ENCODE measurements at places on chromosomes 6 and 20.
A peak's percentile ranks its signal among the peaks of the same experiment; 100 is the strongest.

GRCh38 chr6:109240370-109241084 lies 141.7 kb downstream of the CD164 start:
- DNase-seq, result no peak

GRCh38 chr6:3624250-3625136 lies 127.0 kb downstream of the PXDC1 start:
- no peak for DNase-seq

- DNase-seq, result no peak
Measured at GRCh38 chr20:61668065-61668650, 397.5 kb downstream of the TAF4 start.

DNA sequence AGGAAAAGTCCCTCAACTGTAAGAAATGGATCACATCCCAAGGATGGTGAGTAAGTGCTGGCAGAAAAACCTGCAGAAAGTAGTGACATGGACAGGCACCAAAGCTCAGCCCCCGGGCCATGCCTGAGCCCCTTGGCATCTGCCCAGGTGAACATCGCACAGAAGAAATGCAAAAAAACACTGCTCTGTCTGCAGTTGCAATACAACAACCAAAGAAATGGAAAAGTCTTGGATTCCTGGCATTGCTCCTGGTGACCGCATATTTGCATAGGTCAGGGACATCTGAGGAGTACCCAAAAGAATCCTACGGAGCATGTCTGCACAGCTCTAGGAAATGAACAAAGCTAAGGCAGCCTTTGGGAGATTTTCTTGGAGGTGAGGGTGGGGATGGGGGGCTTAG lies 63.1 kb upstream of the PTPRT start:
- no peak for DNase-seq

GRCh38 chr20:30506100-30506499 lies 751.4 kb upstream of the DEFB115 start:
- DNase-seq, result no peak

GRCh38 chr20:62744741-62745191 lies 36.1 kb downstream of the NTSR1 start:
- DNase-seq, result no peak

DNA sequence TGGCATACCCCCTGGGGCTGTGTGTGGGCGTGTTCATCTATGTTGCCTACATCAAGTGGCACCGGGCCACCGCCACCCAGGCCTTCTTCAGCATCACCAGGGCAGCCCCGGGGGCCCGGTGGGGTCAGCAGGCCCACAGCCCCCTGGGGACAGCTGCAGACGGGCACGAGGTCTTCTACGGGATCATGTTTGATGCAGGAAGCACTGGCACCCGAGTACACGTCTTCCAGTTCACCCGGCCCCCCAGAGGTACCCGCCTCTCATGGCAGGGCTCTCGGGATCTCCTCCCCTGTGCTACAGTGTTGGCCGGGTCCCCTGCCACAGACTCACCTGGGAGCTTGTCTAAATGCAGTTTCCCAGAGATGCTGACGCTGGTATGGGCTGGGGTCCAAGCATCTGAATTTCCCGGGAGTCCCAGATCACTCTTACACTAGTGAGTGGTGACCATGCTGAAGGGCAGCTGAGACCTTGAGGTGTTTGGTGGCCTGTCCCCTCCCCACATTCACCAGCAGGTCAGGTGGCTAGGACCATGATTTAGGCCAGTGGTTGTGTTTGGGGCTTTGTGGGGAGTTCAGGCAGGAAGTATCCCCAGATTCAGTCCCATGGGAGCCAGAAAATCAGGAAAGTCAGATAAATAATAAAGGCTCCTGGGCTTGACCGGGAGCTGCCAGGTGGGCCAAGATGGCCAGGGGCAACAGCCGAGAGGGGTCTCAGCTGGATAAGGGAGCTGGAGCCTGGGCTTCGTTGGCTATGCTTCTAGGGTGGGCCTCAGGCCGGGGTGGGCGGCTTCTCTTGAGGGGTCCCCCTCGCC lies 11.8 kb downstream of the ENTPD6 start:
- DNase-seq, result no peak

DNA sequence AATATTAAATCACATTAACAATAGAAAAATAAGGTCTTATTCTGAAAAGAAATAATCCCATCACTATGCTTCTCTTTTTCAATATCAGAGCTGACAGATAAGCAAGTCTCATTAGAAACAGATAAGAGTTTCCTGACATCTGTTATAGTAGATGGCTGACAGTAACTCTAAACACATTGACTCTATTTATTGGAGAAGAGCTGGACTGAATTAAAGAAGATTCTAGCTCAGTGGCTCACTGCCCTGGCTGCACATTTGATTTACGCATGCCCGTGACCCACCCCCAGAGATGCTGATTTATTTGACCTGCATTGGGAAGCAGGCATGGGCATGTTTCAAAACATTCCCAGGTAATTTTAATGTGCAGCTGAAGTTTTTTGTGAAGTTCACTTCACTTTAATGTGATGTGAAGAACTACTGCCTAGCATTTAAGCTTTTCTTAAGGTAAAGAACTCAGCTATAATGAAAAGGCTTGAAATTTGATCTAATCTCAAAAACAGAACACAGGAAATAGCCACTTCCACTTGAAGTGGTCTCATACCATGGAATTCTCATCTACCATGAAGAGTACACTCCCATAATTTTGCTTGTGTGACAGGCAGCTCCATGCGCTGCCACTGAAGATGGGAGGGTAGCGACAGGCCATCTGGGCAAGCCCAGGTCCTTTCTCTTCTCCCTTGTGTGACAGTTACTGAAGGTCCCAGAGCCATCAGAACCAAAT lies 162.3 kb downstream of the TPBG start:
- DNase-seq, result no peak

DNA sequence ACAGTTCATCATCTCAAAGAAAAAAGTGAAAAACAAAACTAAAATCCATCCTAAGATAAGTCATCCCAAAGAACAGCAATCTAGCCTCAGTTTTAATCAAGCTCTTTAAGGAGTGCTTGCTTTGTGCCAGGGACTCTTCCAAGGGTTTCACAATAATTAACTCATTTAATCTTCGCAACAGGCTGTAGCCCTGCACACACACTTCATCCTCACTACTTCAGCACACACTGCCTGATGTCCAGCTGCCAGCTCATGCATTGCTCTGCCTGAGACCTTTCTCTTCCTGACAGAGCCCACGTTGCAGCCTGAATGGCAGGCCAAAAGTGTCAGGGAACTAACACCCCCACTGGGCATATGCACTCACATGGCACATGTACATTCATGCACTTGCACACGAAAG lies 21.2 kb upstream of the PTPRT start:
- DNase-seq, result no peak

DNA sequence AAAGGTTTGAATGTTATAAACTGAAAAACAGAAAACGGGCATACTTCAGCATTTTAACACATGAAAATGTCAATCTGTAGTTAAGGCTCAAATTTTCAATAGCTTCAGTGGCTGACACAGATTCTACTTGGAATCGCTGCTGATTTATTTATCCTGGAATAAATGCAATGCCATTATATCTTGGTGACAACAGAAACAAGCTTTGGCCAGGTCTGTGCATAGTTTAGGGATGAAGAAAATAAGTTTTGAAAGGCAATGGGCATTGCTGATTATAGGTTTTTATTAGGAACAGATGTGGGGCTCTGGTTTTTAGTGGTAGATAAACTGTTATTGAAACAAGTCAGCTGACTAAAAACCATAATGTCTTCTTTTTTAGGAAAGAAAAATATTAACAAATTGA lies 96.8 kb upstream of the SOX4 start:
- no peak for DNase-seq

- no peak for DNase-seq
Measured at GRCh38 chr20:48926821-48927220, 5.3 kb downstream of the ARFGEF2 start.

- no peak for DNase-seq
Measured at GRCh38 chr20:62646851-62647520, 4.7 kb downstream of the SLCO4A1 start.

GRCh38 chr6:155341130-155341828 lies 27.0 kb upstream of the TFB1M start:
- DNase-seq, result no peak

DNA sequence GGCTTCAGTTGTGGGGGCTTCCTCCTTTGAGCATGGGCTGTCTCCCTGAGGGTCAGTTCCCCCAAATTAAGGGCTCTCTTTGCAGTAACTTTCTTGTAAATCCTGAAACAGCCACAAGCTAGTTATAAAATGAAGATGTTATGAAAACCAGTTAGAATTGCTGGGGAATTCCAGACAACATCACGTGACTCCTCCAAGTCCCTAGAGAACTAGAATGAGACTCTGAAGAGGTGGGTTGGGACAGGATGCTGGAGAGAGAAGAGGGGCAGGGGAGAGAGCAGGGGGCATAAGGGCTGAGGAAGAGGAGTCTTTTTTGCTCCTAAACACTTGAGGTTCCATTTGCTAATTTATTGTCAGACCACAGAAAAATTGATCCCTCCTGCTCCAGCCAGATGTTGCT lies 380.3 kb downstream of the DHX35 start:
- no peak for DNase-seq

DNA sequence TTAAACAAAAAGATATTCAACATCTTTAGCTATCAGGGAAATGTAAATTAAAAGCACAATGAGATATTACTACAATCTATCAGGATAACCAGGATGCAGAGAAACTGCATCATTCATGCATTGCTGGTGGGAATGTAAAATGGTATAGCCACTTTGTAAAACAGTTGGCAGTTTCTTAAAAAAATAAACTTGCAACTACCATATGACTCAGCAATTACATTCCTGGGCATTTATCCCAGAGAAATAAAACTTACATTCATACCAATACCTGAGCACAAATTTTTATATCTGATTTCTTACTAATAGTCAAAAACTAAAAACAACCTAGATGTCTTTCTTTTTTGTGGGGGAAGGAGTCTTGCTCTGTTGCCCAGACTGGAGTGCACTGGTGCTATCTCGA lies 190.3 kb upstream of the TAB2 start:
- DNase-seq, result no peak

- DNase-seq, result no peak
Measured at GRCh38 chr20:51085769-51086168, 62.9 kb upstream of the KCNG1 start.

- DNase-seq, result no peak
Measured at GRCh38 chr6:14337152-14337551, 219.6 kb downstream of the CD83 start.

DNA sequence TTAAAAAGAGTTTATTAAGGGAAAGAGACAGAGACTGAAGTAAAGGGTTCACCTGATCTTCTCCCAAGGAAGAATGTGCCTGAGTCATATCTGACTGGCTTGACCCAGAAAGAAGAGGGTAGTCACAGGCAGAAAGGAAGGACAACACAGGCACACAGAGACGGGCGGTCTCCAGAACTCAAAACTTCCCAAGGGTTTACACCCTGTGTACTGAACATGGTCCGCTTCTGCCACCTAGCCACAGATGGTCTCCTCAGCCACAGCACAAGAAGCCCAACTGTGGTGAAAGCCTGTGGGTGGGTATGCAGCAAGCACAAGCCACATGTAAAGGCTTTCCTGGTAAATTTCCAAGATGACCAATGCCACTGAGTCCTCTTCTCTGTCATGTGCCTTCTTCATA lies 17.2 kb downstream of the UNC5CL start:
- DNase-seq, result peak; percentile 54

DNA sequence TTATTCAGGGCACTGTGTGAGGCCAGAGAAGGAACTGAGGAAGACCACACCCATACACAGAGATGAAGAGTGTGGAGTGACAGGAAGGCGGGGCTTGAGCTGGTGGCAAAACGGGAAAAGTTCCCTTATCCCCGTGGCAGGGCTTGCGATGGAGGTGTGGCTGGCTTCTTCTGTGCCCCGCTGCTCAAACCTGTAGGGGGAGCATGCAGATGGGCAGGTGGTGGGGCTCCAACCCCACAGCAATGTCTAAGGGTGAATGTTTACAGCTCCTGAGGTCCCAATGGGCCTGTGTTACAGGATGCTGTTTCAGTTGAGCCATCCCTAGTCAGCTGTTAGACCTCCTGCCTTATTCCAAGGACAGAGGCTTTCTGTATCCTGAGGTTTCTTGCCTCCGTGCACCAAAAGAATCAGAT lies 105.9 kb downstream of the LY86 start:
- no peak for DNase-seq

- DNase-seq, result no peak
Measured at GRCh38 chr6:125453516-125453915, 151.7 kb upstream of the HDDC2 start.

GRCh38 chr6:28635547-28636158 lies 110.0 kb downstream of the GPX5 start:
- peak; percentile 37 for DNase-seq

DNA sequence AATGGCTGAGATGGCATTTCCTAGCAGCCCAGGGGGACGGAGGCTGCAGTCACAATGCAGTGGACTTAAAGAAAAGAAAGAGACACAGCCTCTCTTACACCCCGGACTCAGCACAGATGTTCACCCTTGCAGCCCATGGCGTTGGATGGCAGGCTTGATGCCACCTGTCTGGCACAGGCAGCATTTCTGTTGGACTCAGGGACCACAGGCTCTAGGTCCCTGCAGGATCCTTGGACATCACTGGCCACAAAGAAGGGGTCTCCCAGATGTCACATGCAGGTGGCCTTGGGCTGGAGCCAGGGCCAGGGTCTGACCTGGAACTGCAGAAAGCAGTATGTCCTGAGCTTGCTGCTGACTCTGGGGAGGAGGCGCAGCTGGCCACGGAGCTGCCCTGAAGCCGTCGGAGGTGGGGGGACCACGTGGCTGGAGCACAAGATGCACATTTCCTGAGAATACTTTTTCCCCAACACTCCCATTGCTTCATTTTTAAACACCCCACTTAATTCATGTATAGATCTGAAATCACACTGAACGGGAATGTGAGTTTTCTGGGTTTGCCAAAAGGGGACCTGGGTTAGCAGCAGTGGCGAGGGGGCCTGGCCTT lies 102.3 kb upstream of the SULF2 start:
- no peak for DNase-seq

DNA sequence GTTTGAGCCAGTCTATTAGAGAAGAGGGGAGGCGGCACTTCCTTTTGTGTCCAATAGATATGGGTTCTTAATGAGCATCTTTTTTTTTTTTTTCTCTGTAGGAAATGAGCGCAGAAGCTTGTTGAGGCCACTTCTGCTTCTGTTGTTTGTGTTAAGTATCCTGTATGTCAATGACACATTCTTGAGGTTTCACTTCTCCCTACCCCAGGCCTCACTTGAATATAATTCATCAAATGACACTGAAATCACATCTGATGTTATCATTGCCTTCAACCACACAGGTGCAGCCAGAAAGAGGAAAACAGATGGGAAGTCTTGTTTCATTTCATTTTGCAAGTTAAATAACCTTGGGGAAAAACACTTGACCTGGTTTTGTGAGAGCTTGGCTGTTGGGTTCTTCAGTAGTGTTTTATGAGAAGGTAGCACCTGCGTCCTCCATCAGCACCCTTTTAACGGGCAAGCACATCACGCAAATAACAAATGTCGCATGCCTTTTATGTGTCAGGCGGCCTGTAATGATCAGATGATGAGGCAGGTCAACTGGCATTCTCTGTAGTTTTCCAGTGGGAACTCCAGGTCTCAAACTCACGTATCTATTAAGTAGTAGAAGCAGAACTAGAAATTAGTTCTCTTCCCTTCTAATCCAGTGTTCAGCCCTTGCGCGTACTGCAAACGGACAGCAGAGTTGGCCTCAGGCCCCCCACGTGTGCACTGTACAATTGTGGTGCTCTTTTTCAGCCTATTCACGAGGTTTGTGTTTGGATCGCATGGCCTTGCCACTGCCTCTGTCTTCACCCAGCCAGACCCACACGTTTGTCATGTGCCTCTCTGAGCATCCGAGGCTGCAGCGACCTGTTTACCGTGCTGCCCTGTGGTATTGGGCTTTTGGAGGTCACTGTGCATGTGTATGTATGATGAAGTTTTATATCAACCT lies 23.5 kb downstream of the PLEKHG1 start:
- no peak for DNase-seq

Data from thyroid gland (tissue), 4 donors.